Aorta (tissue), 5 donors: ENCODE measurements at places on chromosomes 12 and 14.
A peak's percentile ranks its signal among the peaks of the same experiment; 100 is the strongest.

- no peak for DNase-seq
These were observed 464.6 kb downstream of the PCNX1 start for GRCh38 chr14:71371711-71372396.

DNA sequence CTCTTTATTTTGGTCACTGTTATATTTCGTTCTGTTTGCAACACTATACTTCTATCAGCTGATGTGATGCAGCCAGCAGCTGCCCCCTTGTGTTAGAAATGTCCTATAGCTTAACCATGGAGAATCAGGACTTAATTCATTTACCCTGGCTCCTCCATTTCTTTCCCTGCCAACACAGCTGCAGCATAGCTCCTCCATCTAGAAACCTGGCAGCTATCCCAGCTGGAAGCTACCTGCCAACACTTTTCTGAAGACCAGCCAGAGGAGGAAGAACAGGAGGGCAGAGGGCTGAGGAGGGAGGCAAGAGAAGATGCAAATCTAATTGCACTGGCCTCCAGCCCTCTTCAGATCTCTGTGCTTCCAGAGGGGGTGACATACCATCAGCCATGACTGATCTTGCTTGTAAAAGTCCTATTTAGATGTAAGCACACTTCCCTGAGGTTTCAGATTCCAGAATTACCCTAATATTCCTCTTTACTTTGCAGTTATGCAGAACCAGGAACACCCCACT is 156.8 kb upstream of the TMEM260 start:
- no peak for DNase-seq

DNA sequence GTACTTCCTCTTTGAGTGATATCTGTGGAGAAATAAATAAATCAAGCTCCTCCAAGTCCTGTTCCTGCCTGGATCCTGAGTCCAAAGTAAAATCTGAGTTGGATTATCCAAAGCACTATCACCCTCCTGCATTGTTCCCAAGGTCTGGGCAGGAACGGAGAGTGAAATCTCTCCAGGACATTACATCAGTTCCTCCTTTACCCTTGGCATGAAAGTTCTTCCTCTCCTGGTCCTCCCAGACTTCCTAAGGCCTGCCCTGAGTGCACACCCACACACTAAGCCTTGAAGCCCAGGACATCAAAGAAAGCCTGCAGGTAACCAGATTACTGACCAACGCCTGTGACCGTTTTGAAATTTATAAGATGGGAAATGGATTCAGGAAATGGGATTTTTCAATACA is 206.8 kb upstream of the BCL2L14 start:
- DNase-seq, result no peak

- DNase-seq, result peak; percentile 61
These were observed 1264.0 kb downstream of the TMEM121 start for GRCh38 chr14:106790189-106791036.

DNA sequence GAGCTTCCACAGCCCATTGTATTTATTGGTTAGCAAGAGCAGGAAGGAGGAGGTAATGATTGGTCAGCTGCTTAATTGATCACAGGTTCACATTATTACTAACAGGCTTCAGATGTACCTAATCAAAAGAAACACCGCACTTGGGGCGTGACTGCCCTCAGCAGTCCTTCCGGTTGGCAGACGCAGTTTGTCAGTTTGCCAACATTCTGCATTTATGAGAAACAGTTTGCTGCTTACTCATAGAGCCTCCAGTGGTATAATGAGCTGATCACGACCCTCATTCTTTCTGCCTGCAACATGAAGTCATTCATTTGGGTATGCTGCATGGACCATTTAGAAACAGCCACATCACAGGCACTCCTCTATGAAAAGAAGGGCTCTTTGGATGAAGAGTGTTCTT is 42.5 kb upstream of the PPM1H start:
- no peak for DNase-seq

DNA sequence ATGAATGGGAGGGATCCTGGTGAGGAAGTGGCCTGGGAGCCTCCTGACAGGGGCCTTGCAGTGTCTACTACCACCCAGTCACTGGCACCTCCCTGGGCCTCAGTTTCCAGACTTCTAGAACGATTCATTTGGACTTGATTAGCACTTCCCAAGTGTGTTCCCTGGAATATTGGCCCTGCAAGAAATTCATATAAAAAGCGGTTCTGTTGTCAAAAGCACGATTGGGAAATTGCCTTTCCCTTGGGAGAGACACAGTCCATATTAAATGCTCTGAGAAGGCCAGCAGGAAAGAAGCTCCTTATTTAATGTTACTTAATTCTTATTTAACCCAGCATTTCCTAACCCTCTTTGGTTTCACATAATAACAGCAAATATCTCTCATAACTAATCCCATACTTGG is 61.9 kb downstream of the DRAM1 start:
- DNase-seq, result no peak

- DNase-seq, result no peak
These were observed 774 bp upstream of the WDR20 start for GRCh38 chr14:102138961-102139285.

DNA sequence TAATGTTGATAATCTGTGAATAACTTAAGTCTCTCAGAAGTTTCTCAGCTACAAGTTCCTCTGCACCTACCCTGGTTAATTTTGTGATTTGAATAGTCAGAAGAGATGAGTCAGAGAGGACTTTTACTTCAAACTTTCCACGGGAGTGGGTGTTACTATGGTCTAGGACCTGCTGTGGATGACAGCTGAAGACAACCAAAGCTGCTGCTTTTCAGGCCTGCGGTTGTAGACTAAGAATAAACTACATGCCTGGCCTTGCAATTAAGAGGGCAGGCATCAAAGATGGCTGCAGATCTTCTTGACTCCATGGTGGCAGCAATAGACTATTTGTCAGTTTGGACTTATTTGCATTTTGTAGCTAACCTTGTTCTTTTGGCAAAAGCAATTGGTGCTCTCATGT is 227.1 kb upstream of the KRR1 start:
- no peak for DNase-seq

DNA sequence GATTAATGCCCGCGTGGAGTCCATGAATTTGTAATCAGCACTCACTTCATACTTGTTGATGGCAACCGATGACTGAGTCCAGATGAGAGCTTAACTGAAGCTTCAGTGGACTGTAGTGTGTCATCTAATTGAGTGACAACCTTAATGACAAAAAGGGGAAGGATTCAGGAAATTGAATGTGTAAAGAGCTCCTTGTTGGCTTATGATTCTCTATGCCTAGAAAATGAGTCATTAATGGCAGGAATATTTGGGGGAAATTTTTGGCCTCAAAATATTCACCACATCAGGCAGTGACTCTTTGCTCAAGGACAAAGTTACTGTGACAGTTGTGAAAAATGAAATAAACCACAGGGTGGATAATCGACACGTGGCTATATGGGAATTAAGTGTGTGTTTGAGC is 55.3 kb upstream of the STON2 start:
- DNase-seq, result no peak

GRCh38 chr14:61927060-61927459 is 164.8 kb downstream of the SNAPC1 start:
- no peak for DNase-seq

GRCh38 chr12:50642035-50642451 is 121.9 kb upstream of the ATF1 start:
- DNase-seq, result no peak

- DNase-seq, result no peak
These were observed 20.0 kb downstream of the BORCS5 start for GRCh38 chr12:12376646-12377448.

DNA sequence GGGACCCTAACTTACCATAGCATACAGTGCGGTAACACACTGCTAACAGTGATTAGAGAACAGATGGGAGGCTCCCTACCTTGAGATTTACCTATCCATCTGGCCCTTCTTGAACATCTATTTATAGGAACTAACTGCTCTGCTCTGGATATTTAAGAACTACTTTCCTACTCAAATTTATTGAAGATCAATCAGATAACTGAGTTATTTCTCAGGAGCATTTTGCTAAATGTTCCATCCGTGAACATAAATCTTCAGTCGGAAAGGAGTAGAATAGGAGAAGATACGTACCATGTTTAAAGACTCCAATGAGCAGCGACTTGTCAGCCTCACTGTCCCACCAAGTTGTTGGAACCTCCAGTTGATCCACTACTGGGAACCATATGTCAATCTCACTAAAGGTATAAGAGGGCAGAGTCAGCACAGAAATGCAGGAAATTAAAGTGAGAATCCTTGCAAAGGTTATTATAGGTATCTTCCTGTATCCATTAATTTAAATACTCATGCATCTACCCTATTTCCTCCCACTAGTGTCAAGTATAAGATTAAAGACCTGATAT is 15.6 kb upstream of the SUPT16H start:
- no peak for DNase-seq

- DNase-seq, result no peak
These were observed 452.9 kb downstream of the RPL10L start for GRCh38 chr14:46198676-46199075.

- DNase-seq, result no peak
These were observed 190.2 kb upstream of the NOS1 start for GRCh38 chr12:117551665-117552064.

DNA sequence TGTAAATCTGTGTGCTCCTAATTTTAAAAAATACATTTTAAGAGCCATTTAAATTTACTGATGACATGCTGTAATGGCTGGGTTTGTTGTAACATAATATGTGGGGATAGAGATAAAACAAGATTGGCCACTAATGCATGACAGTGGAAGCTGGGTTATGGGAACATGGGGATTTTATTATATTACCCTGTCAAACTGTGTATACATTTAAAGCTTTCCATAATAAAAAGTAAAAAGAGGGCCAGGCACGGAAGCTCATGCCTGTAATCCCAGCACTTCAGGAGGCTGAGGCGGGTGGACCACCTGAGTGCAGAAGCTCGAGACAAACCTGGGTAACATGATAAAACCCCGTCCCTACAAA is 9.1 kb downstream of the TMEM233 start:
- no peak for DNase-seq

DNA sequence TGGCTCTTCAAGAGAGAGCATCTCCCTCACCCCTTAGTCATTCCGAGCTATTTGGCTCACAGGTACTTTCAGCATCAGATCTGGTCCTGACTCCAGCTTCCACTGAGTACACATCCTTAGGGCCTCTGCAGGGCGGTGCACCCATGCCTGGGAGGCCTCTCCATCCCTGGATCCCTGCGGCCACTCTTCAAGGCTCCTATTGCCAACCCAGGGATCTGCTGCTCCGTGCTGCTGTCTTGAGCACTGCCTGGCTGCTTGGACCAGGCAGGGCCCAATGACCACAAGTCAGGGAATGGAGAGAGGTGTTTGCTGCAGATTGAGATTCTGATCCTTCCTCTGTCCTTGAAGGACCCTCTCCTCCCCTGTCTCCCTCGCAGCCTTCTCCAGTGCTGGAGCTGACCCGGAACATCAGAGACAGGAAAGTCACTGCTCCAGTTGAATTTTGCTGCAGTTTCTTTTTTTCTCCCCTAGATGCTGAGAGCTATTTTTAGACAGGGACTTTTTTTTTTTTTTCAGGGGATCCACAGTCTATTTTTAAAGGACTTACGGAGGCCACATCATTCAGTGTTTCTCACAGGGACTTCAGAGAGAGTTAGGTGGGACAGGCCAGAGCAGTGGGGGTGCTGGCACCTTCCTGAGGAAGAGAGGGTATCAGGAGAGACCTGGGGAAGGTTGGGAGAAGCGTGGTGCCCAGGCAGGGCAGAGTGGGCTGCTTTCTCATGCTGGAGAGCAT is 50.1 kb upstream of the KCNA1 start:
- DNase-seq, result no peak

GRCh38 chr12:29921307-29921706 is 137.6 kb upstream of the TMTC1 start:
- no peak for DNase-seq

GRCh38 chr14:69887740-69888657 is 8.8 kb downstream of the SMOC1 start:
- DNase-seq, result no peak

GRCh38 chr12:26979733-26980132 is 34.5 kb downstream of the TM7SF3 start:
- no peak for DNase-seq

DNA sequence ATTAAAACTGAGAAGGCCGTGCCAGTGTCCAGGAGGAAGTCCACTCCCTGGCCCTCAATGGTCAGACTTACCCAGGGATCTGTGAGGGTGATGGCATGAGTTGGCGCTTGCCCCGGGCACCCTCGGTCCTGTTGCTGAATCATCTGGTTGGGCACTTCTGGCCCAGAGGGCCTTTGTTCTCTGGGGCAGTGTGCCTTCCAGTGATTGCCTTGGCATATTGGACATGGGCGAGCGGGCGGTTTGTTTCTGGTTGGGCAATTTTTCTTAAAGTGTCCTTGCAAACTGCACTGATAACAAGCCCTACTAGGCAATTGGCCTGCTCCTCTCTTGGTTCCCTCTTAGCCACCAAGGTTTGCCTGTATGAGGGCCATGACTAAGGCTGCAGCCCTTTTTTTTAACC is 69.5 kb upstream of the ZDHHC17 start:
- no peak for DNase-seq

GRCh38 chr14:105709281-105710118 is 183.1 kb downstream of the TMEM121 start:
- DNase-seq, result no peak

- no peak for DNase-seq
These were observed 1349.1 kb downstream of the TMEM121 start for GRCh38 chr14:106875503-106875902.

GRCh38 chr14:106670011-106670410 is 1143.6 kb downstream of the TMEM121 start:
- no peak for DNase-seq

- DNase-seq, result peak; percentile 78
These were observed 59.4 kb downstream of the DDX51 start for GRCh38 chr12:132084621-132085290.

GRCh38 chr14:54715811-54716210 is 148.9 kb downstream of the SAMD4A start:
- DNase-seq, result no peak

DNA sequence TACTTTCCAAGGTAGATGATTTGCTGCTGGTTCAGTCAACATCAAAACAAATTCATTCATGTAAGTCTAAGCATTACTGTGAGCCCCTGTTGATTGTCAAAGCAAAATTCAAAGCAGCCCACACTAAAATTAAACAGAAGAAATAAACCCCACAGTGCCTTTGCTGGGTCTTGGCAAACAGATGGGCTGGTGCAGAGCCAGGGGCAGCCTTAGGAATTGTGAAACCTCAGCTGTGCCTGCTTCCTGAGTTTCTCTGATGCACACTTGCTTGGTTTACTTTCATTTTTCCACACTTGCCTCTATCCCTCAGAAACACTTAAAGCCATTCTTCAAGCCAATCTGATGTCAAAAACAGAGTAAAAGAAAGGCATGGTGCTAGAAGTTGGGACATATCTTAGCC is 6.6 kb upstream of the PLEKHG7 start:
- peak; percentile 74 for DNase-seq

DNA sequence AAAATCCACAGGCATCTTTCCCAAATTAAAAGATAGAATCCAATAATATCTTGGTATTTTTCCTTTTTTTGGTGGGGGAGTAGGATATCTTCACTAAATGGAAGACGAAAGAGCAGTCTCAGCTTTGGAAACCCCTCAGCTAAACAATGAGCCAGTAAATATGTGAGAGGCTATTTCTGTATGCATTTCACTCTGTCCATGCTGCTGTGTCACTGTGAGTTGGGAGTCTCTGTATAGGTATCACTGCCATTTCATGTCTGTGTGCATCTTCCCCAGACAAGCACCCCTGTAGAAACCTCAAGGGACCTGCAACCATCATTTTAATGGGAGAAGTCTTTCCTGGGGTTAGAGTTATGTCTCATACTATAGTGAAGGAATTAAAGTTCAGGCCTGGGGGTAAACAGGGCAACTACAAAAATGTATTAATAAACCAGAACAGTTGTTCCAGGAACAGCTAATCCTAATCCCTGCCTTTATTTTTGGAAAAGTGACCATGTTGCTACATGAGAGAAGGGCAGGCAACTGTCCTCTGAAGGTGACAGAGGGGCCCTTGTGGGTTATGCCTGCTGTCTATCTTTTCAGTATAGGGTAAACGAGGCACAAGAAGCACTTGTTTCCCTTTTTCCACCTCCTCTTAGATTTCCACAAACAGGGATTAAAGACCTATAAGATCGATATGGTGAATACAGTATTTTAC is 11.3 kb upstream of the STAC3 start:
- no peak for DNase-seq
